ENCODE measurements at places on chromosomes 3 and 15.

DNA sequence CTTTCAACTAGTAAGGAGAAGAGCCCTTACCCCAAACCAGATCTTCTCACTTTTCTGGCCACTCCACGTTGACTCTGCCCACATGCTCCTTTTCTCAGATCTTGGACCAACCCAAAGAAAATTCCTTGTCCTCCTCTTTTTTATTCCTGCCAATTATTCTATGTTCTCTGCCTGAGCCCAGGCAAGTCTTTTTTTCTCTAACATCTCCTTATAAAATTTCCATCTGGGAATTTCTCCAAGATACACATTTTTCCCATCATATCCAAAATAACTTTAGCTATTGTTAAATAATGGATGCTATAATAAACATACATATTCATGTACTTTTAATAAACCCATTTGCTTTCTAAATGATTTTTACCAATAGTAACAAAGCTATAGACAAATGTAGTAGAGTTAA lies 726.0 kb upstream of the ZNF385D start:
- no peak for DNase-seq

DNA sequence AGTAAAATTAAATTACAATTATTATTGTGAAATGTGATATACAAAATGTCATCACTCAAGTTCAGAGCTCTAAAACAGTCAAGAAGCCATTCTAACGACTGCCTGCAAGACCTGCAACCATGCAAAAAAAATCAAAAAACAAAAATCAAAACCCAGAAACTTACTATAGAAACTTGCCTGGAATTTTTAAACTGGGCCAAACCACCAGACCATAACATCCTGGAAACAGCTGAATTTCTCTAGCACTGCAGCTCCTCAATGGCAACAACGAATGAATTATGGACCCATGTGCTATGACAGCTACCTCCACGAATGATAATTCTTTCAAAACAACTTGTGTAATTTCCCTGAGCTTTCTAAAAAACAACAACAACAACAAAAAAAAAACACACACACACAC lies 130.0 kb upstream of the KCNMB2 start:
- no peak for DNase-seq

- no peak for DNase-seq
Measured at GRCh38 chr3:190238871-190239270, 83.4 kb downstream of the CLDN1 start.

DNA sequence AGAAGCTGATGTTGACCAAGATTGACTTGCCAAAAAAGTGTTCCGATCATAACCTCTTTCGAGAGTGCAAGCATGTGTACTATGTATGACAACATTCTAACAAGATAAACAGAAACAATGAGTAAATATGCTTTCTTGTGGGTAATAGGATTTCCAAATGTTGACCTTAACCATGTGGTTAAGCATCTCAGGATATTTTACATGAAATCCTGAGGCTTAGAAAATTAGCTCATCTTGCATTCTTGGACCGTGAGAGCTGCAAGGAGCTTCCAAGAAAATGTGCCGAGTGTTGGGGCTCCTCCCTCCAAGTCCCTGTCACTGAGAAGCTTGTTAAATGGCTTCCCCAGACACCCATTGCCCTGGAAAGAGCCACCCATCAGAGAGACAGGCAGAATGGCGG lies 50.1 kb downstream of the C3orf20 start:
- no peak for DNase-seq

- no peak for DNase-seq
Measured at GRCh38 chr15:92884436-92885223, 15.5 kb upstream of the CHD2 start.

DNA sequence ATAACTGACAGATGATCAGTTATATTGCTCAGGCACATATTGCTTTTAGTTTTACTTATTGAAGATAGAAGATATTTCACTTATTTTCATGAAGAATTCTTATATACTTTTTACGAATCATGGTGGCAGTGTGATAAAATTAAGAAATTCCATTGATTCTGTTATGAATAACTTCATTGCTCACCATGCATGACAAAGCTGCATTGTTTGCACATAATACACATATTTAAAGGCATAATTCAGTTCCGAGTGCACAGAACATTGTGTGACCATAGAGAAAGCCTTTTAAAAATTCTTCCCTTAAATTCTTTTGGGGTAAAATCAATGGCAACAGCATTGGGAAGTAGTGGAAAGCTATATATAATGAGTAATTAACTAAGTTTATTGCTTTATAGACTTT lies 82.5 kb upstream of the NAALADL2 start:
- no peak for DNase-seq

DNA sequence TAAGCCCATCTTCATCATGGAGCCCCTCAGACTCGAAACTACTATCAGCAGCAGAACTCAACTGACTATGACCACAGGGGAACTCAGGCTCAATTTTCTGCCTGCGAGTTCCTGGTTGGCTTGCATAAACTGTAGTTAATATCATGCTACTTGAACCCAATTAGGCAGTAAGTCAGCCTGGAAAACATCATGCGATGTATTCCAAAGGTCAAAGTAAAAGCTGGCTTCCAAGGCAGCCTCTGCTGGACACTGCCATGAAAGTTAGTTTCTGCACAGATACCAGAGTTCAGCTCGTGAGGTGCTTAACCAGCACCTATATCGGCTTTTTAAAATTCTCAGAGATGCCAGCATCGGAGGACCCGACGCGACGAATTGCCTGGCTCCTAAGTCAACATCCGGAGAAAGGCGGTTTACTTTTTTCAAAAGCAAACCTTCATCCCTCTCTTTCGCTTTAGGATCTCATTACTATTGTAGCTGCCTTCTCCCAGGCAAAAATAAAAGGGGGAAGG lies 3.8 kb downstream of the ANP32A start:
- no peak for DNase-seq

- no peak for DNase-seq
Measured at GRCh38 chr3:17182166-17182565, 297.4 kb downstream of the PLCL2 start.

- no peak for DNase-seq
Measured at GRCh38 chr3:195768831-195769303, 42.9 kb downstream of the MUC4 start.

- no peak for DNase-seq
Measured at GRCh38 chr3:45585371-45585770, 9.2 kb upstream of the LIMD1 start.

- DNase-seq: no peak
Measured at GRCh38 chr15:61051569-61052031, 177.5 kb downstream of the RORA start.

- DNase-seq: no peak
Measured at GRCh38 chr3:49013113-49013737, 5.2 kb downstream of the DALRD3 start.

GRCh38 chr15:78790027-78790426 lies 21.2 kb downstream of the ADAMTS7 start:
- no peak for DNase-seq

- DNase-seq: peak; percentile 43
Measured at GRCh38 chr3:27134171-27134796, 234.9 kb downstream of the NEK10 start.

DNA sequence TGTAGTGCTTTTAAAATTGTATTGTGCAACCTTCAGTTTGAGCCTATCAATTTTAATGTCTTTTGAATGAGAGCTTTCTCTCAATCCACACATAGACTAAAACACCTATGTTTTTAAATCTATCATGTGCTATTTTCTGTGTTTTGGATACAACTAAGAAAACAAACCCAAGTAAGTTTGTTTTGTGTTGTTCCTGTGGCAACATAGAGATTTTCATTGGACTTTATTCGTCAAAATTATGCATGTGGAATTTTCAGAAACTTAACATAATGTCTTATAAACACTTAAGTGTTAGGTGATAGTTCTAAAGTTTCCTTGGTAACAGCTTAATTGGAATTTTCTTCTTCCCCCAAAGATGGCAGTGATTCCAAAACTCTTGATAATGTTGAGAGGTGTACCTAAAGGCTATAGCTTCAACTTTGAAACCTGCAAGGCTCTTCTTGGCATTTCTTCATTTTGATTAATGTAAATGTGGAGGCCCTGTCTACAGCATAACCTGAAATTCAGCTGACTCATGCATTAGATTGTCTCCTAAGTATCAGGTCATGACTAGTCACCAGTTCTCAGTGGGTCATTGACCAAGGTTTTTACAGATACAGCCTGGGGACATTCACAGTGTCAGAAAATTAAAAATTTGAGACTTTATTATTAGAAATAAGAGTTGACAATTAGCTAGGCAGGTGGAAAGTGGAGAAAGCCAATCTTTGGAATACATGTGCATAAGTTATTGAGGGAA lies 44.4 kb downstream of the COL6A5 start:
- no peak for DNase-seq

- DNase-seq: no peak
Measured at GRCh38 chr15:66702787-66703539, 927 bp downstream of the SMAD6 start.

- no peak for DNase-seq
Measured at GRCh38 chr15:63463036-63463435, 41.4 kb upstream of the USP3 start.

DNA sequence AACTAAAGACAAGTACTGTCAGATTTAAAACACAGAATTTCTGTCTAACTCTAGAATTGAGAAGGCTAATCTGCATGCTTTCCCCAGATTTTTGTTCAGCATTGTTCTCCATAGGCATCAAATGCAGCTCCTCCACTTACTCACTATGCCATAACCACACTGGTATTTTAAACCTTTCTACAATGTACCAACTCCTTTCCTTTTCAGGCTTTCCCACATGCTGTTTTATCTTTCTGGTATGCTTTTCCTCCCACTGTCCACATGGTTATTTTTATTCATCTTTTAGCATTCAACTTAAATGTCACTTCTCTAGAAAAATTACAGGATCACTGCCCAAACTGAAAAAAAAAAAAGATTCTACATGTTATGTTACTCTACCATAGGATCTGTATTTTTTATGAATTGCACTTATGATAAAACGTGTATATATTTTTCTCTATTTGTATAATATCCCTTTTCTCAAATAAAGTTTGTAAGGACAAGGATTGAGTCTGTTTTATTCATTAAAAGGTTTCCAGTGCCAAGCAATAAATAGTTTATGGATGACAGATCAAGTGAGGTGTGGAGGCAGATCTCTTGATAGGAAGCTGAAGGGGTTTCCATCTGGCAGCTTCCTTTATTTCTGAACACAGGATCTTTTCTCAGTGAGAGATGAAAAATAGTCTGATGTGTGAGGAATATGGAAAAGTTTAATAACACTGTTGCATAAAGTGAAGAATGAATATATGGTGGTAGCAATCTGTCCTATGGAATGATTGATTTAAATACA lies 1064.5 kb downstream of the ZPLD1 start:
- DNase-seq: no peak

- no peak for DNase-seq
Measured at GRCh38 chr3:135811651-135812050, 153.9 kb upstream of the PPP2R3A start.

DNA sequence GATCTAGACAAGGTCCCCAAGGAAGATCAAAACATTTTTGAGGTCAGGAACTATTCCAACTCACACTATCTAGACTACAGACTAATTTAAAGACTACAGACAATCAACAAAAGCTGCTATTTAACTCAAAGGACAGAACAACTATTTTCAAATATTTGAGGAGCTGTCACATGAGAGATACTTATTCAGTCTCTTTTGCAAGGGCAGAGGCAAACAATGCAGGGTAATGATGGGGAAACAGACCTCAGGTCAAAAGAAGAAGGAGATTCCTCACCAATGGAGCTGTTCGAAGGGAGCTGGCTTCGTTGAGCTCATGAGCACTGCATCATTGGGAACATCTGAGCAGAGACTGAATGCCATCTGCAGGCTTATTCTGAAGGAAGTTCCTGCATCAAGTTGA lies 231.9 kb downstream of the DTWD1 start:
- DNase-seq: no peak

DNA sequence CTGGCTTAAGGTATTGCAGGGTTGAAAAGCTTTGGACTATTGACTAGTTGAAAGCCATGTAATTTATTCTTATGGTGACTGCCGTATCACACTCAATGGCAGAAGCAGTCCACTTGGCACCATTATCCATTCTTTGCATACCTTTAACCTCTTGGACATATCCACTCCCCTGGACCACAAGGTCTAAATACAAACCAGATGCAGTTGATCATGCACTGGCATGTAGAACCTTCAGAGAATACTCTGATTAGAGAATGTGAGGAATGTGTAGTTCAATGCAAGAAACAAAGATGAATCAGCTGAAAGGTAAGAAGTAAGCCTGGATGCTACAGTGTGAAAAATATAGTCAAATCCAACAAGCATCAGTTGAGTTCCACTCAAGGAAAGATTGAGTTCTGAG lies 93.1 kb downstream of the FRMD5 start:
- no peak for DNase-seq

DNA sequence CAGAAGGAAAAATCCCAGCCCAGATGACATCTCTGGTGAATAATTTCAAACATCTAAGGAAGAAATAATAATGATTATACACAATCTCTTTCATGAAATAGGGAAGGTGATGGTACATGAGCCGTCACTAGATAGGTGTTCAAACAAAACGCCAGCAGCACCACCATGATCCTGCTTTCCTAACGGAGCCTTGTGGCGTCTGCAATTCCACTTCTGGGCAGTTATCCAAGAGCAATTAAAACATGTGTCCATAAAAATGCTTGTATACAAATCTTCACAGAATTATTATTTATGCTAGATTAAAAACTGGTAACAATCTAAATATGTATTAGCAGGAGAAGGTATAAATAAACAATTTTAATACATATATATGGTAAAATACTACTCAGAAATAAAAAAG lies 33.7 kb downstream of the RTP4 start:
- no peak for DNase-seq

DNA sequence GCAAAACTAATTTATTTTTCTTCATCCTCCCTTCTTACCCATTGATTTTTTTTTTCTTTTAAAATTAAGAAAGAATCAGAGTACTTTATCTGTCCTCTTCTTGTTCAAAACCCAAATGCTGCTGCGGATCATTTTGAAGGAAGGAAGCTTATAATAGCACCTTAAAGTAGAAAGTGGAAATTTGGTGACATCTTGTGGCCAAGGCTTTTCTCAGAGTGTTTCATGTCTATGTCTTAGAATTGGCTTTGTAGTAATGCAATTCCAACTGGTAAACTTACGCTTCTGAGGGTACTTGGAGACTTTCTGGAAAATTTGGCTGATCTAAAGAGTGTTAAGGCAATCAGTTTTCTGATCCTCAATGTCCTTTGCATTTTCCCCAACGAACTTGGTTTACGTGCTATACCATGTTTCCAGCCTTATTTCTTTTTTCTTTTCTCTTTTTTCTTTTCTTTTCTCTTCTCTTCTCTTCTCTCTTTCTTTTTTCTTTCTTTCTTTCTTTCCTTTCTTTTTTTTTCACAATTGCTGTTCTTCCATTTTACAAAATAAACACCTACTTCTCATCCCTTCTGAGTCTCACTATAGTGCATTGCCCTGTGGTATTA lies 30.7 kb downstream of the C3orf38 start:
- DNase-seq: peak; percentile 10
